SJSA1 (cell line): ENCODE measurements at places on chromosomes 12 and 14.

DNA sequence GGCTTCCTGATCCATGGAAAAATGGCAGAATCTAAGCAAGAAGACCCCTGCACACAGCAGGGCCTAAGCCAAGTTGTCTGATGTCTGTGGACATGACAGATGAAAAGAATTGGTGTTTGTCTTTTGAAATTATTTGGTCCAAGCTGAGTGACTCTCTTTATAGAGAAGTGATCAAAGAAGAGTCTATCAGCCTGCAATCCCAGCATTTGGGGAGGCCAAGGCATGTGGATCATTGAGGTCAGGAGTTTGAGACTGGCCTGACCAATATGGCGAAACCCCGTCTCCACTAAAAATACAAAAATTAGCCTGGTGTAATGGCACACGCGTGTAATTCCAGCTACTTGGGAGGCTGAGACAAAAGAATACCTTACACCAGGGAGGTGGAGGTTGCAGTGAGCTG, 64.8 kb upstream of the TUNAR start:
- H3K4me3 ChIP-seq = no peak overlapping the region
- H3K4me1 ChIP-seq = no peaks in the 10 kb centered on the region
- H3K27me3 ChIP-seq = 0 out of 2 replicates have a peak, but pooled peaks cover 3% of the 10 kb centered on the region
- H3K36me3 ChIP-seq = no peaks in the 10 kb centered on the region
- DNase-seq = no peak

DNA sequence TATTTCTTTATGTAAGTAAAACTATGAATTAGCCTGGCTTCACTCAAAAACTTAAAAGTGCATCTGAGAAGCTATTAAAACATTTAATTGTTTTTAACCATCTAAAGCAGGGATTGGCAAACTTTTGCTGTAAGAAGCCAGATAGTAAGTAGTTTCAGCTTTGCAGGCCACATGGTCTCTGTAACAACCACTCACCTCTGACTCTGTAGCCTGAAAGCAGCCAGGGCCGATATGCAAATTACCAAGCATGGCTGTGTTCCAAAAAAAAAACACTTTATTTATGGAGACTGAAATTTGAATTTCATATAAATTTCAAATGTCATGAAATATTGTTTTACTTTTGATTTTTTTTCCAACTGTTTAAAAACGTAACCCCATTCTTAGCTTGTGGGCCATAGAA, 95.3 kb downstream of the CIT start:
- no peaks in the 10 kb centered on the region for H3K4me1 ChIP-seq
- peaks cover 76% of the 10 kb centered on the region for H3K36me3 ChIP-seq
- no peaks in the 10 kb centered on the region for H3K27me3 ChIP-seq
- no peak for DNase-seq
- H3K4me3 ChIP-seq = no peak overlapping the region
- no peak overlapping the region for H3K27ac ChIP-seq

DNA sequence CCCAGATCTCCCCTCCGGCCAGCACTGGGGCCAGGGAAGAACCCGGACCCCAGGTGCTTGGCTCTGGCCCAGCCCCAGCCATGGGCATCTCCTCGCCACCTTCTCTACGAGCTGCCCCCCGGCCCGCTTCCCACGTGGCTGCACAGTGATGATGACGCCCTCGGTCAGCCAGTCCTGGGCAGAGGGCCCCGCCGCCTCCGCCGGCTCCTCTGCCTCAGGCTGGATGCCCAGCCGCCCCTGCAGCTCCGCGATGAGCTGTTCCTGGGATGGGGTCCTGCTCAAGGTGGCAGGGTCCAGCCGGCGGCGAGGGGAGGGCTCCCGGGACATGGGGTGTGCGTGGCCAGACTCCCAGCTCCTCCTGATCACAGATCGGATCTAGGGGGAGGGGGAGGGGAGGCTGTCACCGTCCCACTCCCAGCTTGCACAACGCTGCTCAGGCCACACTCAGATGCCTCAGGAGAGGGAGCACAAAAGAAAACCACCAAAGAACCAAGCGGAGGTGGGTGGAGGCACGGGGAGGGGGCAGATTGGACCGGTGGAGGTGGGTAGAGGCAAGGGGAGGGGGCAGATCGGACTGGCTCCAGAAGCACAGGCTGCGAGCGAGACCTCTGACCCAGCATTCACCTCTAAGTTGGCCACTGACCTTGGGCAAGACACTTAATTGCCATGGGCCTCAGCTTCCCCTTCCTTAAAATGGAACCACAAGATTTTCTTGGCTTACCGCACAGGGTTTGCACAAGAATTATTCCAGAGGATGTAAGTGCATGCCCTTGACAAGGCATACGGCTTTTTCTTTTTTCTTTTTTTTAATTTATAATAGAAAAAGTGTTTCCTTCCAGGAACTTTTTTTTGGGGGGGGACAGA, 16.1 kb upstream of the RPLP0 start:
- H3K4me1 ChIP-seq = no peaks in the 10 kb centered on the region
- H3K27ac ChIP-seq = no peak overlapping the region
- peaks cover 95% of the 10 kb centered on the region for H3K36me3 ChIP-seq
- no peaks in the 10 kb centered on the region for H3K27me3 ChIP-seq

GRCh38 chr12:63420206-63420644, 248.1 kb downstream of the DPY19L2 start:
- DNase-seq = peak; percentile 42
- H3K4me1 ChIP-seq = no peaks in the 10 kb centered on the region
- no peaks in the 10 kb centered on the region for H3K27me3 ChIP-seq
- no peak overlapping the region for H3K4me3 ChIP-seq
- no peaks in the 10 kb centered on the region for H3K36me3 ChIP-seq

DNA sequence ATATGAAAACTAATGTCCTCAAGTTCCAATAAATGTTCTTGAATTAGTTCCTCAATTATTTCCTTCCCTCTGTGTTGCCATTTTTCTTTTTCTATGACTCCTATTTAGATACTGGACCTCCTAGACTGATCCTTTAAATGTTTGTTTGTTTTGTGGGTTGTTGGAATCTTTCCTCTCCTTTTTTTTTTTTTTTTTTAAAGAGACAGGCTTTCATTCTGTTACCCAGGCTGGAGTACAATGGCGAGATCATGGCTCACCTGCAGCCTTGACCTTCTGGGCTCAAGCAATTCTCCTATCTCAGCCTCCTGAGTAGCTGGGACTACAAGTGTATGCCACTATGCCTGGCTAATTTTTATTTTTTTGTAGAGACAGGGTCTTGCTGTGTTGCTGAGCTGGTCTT, 9.6 kb downstream of the PRKAG1 start:
- peaks cover 42% of the 10 kb centered on the region for H3K36me3 ChIP-seq
- H3K4me3 ChIP-seq = no peak overlapping the region
- no peak overlapping the region for H3K27ac ChIP-seq
- peaks cover 31% of the 10 kb centered on the region for H3K4me1 ChIP-seq
- H3K27me3 ChIP-seq = no peaks in the 10 kb centered on the region

- H3K36me3 ChIP-seq = no peaks in the 10 kb centered on the region
- H3K27ac ChIP-seq = no peak overlapping the region
Measured at GRCh38 chr14:80565001-80565400, 353.7 kb upstream of the DIO2 start.
